ENCODE measurements at places on chromosomes 11 and 22.

GRCh38 chr22:39152024-39152510 lies 413 bp downstream of the CBX7 start:
- no peak overlapping the region for H3K27ac ChIP-seq
- peak overlapping the region; percentile 56 for H3K4me3 ChIP-seq
- peaks cover 7% of the 10 kb centered on the region for H3K4me1 ChIP-seq
- DNase-seq: no peak

GRCh38 chr22:40920526-40920925 lies 30.7 kb upstream of the RBX1 start:
- H3K4me1 ChIP-seq: peaks cover 3% of the 10 kb centered on the region
- no peak overlapping the region for H3K27ac ChIP-seq
- no peak for DNase-seq
- peaks cover 25% of the 10 kb centered on the region for H3K36me3 ChIP-seq

DNA sequence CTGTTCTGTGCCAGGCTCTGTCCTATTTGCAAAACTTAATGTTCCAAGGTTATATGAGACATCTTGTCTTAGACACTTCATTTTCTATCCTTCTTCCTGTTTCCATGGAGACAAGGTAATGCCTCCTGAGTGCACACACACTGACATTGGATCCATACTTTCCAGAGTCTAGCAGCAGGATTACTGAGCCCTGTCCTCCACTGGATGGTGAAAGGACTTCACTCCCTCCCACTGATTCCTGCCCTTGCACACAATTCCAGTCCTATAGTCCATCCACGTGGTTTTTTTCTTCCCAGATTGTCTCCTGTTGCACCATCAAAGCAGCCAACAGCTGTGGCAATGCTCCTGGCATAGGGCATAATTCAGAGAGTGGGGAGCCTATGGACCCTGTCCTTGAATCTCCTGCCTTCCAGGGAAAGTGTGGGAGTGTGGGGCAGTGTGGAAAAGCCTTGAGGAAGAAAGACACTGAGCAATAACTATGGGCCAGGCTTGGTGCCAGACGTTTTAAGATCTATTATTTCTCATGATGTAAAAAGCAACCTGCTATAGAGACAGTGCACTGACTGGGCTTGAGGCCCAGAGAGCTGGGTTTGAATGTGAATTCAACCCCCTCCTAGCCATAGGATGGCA lies 31.3 kb downstream of the SERPINH1 start:
- H3K4me3 ChIP-seq: no peak overlapping the region
- H3K27ac ChIP-seq: no peak overlapping the region
- H3K36me3 ChIP-seq: no peaks in the 10 kb centered on the region

DNA sequence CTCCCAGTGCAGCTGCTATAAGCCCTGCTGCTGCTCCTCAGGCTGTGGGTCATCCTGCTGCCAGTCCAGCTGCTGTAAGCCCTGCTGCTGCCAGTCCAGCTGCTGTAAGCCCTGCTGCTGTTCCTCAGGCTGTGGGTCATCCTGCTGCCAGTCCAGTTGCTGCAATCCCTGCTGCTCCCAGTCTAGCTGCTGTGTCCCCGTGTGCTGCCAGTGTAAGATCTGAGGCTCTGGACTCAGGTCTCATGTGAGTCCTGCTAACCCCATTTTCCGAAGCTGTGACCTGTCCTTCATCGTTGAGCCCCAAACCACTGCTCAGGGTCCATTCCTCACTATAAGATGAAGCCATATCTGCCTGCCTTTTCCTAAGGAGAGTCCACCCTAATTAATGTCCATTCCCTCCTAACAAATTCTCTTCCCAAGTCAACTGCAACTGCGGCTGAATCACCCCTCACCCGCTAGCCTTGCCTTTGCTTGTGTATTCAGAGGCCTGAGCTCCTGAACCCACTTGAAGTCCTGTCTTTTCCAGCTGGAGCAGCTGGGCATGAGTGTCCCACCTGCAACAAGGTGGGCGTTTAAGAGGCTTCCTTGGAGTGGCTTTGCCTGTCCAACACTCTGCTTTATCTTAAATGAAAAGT lies 626 bp downstream of the KRTAP5-7 start:
- peaks cover 3% of the 10 kb centered on the region for H3K27me3 ChIP-seq
- H3K36me3 ChIP-seq: no peaks in the 10 kb centered on the region
- H3K4me1 ChIP-seq: no peaks in the 10 kb centered on the region
- H3K4me3 ChIP-seq: no peak overlapping the region
- H3K27ac ChIP-seq: no peak overlapping the region

DNA sequence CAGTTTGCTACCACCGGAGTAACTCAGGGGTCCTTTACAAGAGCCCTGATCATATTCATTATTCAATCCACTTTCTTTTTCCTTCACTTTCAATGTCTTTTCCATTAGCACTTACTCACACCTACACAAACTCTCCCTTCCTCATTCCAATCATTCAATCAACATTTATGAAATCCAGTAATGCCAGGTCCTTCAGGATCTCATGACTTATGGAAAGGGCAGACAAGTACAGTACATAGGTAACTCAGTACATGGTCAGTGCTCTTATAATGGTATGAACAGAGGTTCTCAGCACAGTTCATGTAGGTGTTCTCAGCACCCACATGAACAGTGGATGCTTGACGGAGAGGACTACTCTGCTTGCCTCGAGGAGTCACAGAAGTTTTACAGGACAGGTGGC lies 106.6 kb downstream of the USP35 start:
- H3K4me1 ChIP-seq: peaks cover 23% of the 10 kb centered on the region
- no peak overlapping the region for H3K27ac ChIP-seq
- no peaks in the 10 kb centered on the region for H3K27me3 ChIP-seq
- peaks cover 13% of the 10 kb centered on the region for H3K36me3 ChIP-seq

GRCh38 chr22:39593931-39594285 lies 23.4 kb downstream of the CACNA1I start:
- no peak overlapping the region for H3K27ac ChIP-seq
- peaks cover 25% of the 10 kb centered on the region for H3K27me3 ChIP-seq
- no peaks in the 10 kb centered on the region for H3K36me3 ChIP-seq
- H3K4me3 ChIP-seq: no peak overlapping the region

DNA sequence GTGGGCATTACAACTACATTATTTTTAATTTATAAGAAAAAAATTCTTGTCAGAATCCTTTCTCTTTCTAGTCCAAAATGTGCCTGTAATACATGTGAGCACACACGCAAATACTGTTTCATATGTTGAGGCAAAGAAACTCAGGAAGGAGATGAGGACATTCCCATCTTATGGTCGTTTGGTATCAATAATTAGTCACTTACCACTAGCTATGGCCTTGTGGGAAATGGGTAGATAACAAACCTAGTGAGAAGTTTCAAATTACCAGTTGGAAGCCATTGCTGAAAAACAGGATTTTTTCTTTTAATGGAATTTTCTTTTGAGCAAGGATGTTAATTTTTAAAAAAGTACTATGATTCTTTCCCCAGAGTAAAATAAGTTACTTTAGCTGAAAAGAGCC lies 25.7 kb downstream of the AMOTL1 start:
- no peaks in the 10 kb centered on the region for H3K36me3 ChIP-seq
- no peak overlapping the region for H3K4me3 ChIP-seq
- H3K4me1 ChIP-seq: peaks cover 34% of the 10 kb centered on the region
- no peak for DNase-seq
- H3K27ac ChIP-seq: peak overlapping the region; percentile 81
- H3K27me3 ChIP-seq: no peaks in the 10 kb centered on the region

DNA sequence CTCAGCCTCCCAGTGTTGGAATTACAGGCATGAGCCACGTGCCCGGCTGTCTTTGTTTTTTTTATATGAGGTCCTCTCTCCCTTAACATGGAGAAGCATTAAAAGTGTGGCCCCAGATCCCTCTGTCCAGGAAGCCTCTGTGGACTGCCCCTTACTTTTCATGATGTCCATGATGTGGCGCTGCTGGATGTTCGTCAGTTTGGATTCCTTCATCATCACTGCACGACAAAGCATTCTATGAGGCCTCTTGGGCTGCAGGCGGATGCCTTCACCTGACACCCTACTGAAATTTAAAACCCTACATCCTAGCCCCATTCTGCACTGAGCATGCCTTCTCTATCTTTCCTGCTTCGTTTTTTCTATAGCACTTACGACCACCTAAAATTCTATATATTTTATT lies 2.1 kb downstream of the C22orf23 start:
- H3K36me3 ChIP-seq: no peaks in the 10 kb centered on the region
- H3K27me3 ChIP-seq: peaks cover 16% of the 10 kb centered on the region
- peaks cover 22% of the 10 kb centered on the region for H3K4me1 ChIP-seq
- no peak overlapping the region for H3K27ac ChIP-seq

DNA sequence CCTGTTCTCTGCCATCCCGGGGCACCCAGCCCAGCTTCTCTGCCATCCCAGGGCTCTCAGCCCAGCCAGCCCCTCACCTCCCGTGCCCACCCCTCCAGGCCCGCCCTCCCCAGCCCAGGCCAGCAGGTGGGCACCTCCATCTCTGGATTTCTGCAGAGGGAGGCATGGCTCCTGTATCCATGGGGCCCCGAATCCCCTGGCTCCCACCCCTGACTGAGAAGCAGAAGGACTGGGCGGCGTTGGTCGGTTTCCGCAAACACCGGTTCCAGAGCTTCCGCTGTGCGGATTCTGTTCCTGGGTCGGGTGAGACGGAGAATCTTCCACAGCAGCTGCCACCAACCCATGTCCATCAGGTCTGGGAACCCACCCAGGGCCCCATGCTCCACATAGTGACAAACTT lies 240.3 kb downstream of the BRD1 start:
- peaks cover 22% of the 10 kb centered on the region for H3K27me3 ChIP-seq
- H3K27ac ChIP-seq: no peak overlapping the region
- H3K36me3 ChIP-seq: no peaks in the 10 kb centered on the region

DNA sequence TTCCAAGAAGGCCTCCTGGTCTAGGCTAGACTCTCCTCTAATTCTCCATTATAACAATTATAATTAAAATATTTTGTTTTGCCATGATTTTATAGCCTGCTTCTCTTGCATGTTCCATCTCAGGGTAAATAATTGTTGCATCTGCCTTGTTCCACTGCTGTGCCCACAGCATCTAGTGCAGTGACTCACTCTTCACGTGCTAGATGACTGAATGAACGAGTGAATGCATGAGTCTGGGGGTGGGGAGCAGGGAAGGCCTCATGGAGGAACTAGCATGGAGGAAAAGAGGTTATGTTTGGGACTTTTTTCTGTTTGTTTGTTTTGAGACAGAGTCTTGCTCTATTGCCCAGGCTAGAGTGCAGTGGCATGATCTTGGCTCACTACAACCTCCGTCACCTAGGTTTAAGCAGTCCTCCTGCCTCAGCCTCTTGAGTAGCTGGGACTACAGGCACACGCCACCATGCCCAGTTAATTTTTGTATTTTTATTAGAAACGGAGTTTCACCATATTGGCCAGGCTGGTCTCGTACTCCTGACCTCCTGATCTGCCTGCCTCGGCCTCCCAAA lies 5.2 kb upstream of the OAF start:
- DNase-seq: no peak
- H3K36me3 ChIP-seq: no peaks in the 10 kb centered on the region
- peaks cover 32% of the 10 kb centered on the region for H3K4me1 ChIP-seq
- H3K27me3 ChIP-seq: peaks cover 46% of the 10 kb centered on the region
- no peak overlapping the region for H3K4me3 ChIP-seq

DNA sequence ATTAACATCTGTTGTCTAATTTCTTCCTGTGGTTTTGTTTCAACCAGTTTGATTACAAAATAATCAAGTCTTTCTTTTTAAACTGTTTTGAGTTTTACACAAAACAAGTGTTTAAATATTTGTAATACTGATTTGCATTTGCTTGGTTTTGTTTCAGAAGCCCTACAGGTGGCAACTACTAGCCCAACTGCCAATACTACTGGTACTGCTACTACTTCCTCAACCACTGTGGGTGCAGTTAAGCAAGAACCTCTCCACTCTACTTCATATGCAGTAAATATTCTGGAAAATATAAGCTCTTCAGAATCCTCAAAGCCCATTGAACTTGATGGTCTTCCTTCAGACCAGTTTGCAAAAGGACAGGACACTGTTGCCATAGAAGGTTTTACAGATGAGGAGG lies 61.1 kb downstream of the QSER1 start:
- no peaks in the 10 kb centered on the region for H3K27me3 ChIP-seq
- no peak overlapping the region for H3K4me3 ChIP-seq
- DNase-seq: no peak

All from mesothelial cell of epicardium (in vitro differentiated cells).